Naive thymus-derived CD8-positive, alpha-beta T cell (primary cell): ENCODE measurements at places on chromosomes 1 and 21.

- H3K27me3 ChIP-seq = peaks cover 27% of the 10 kb centered on the region
- H3K36me3 ChIP-seq = no peaks in the 10 kb centered on the region
- no peak for DNase-seq
Measured at GRCh38 chr1:4395676-4396075, 258.7 kb upstream of the AJAP1 start.

DNA sequence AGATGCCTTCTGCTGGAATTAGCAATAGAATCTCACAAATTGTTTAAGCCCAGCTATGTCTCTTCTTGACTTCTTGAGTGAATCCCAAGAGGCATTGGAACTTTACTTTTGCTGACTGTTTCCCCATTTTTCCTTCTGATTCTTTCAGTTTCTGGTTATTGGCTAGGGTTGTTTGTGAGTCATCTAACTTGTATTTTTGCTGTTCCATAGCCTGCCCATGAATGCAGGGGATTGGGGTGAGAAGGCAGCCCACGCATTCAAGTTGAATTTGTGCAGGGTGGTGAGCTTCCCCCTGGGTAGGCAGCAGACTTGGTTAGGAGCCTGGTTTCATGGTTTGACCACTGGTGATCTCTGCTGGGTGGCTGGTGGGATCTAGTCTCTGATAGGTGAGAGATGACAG lies 10.4 kb upstream of the KLF17 start:
- DNase-seq = no peak
- H3K36me3 ChIP-seq = no peaks in the 10 kb centered on the region
- H3K4me1 ChIP-seq = no peaks in the 10 kb centered on the region
- no peak overlapping the region for H3K4me3 ChIP-seq
- peaks cover 13% of the 10 kb centered on the region for H3K27me3 ChIP-seq

- DNase-seq = no peak
- no peak overlapping the region for H3K4me3 ChIP-seq
- H3K27ac ChIP-seq = no peak overlapping the region
- H3K4me1 ChIP-seq = no peaks in the 10 kb centered on the region
- H3K36me3 ChIP-seq = no peaks in the 10 kb centered on the region
Measured at GRCh38 chr1:42368096-42368795, 12.3 kb upstream of the RIMKLA start.

DNA sequence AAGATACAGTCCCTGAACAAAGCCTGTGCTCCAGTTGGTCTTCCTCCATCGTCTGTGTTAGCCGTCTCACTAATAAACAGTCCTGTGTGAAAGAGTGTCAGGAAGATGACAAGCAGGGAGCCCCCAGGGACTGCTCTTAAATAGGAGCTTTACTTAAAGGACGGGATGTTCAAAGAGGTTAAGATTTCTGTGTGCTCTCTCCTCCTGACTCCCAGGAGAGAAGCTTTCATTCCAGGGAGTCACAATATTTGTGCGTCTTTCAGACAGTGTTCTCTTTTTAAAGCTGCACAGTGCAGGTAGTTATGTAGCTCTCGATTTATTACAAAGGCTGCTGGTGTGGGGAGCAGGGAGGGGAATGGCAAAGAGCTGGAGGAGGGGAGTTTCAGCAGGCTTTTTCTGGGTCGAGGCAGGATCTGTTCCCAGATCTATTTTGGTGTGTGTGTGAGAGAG lies 43.5 kb downstream of the STYXL2 start:
- H3K36me3 ChIP-seq = no peaks in the 10 kb centered on the region
- H3K27me3 ChIP-seq = peaks cover 5% of the 10 kb centered on the region
- H3K27ac ChIP-seq = no peak overlapping the region
- no peaks in the 10 kb centered on the region for H3K4me1 ChIP-seq
- DNase-seq = no peak
- no peak overlapping the region for H3K4me3 ChIP-seq

DNA sequence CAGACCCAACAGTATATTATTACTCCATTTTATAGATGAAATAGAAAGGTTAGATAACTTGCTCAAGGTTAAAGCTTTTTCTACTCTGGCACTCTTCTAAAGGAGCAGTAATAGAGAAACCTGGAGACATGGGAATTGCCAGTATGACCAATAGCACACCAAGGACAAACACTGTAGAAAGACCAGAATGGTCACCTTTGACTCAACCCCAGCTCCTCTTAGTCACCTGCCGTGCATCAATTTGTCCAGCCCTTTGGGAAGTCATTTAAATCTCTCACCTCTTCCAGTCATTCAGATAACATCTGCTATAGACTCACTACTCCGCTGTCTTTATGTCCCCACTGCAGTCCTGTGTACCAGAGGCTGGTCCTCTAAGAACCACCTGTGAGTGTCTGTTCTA lies 23.9 kb upstream of the SLC44A3 start:
- H3K27ac ChIP-seq = no peak overlapping the region
- no peak overlapping the region for H3K4me3 ChIP-seq
- H3K36me3 ChIP-seq = no peaks in the 10 kb centered on the region
- H3K27me3 ChIP-seq = no peaks in the 10 kb centered on the region
- H3K4me1 ChIP-seq = no peaks in the 10 kb centered on the region

GRCh38 chr1:109969146-109969829 lies 15.3 kb upstream of the AHCYL1 start:
- DNase-seq = no peak
- H3K4me3 ChIP-seq = no peak overlapping the region
- no peaks in the 10 kb centered on the region for H3K36me3 ChIP-seq
- H3K27ac ChIP-seq = no peak overlapping the region
- H3K27me3 ChIP-seq = no peaks in the 10 kb centered on the region

GRCh38 chr1:221283532-221283931 lies 404.3 kb downstream of the HLX start:
- no peaks in the 10 kb centered on the region for H3K36me3 ChIP-seq
- no peak for DNase-seq

DNA sequence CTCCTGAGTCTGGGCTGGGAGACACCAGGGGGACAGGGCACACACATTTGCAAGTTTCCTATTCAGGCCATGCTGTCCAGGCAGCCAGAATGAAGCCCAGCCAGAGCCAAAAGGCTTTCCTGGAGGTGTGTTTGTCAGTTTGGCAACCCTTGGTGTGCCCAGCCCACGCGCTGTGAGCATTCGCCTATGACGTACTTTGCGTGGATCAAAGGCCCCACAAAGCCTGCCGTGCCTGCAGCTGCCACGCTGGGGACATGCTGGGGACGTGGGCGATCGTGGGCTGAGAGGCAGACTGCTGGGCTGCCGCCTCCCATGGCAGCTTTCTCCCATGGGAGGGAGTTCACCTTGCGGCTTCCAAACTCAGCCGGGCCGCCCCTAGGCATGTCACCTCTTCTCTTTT lies 57.5 kb downstream of the CD247 start:
- peak overlapping the region; percentile 50 for H3K4me3 ChIP-seq
- peak overlapping the region; percentile 91 for H3K27ac ChIP-seq
- H3K27me3 ChIP-seq = no peaks in the 10 kb centered on the region
- peak; percentile 78 for DNase-seq
- H3K36me3 ChIP-seq = no peaks in the 10 kb centered on the region

- H3K36me3 ChIP-seq = no peaks in the 10 kb centered on the region
- H3K4me3 ChIP-seq = peak overlapping the region; percentile 66
- peaks cover 18% of the 10 kb centered on the region for H3K4me1 ChIP-seq
- peak; percentile 16 for DNase-seq
Measured at GRCh38 chr1:20248971-20249612, 41.6 kb upstream of the VWA5B1 start.

- H3K4me3 ChIP-seq = no peak overlapping the region
- peak; percentile 12 for DNase-seq
- peaks cover 6% of the 10 kb centered on the region for H3K4me1 ChIP-seq
- peaks cover 21% of the 10 kb centered on the region for H3K27me3 ChIP-seq
- H3K27ac ChIP-seq = no peak overlapping the region
- no peaks in the 10 kb centered on the region for H3K36me3 ChIP-seq
Measured at GRCh38 chr1:100543640-100544039, 5.7 kb downstream of the GPR88 start.

GRCh38 chr1:155650231-155650757 lies 38.3 kb downstream of the YY1AP1 start:
- no peak overlapping the region for H3K27ac ChIP-seq
- peaks cover 3% of the 10 kb centered on the region for H3K27me3 ChIP-seq
- H3K4me1 ChIP-seq = no peaks in the 10 kb centered on the region
- no peak for DNase-seq
- H3K4me3 ChIP-seq = no peak overlapping the region

- no peak overlapping the region for H3K4me3 ChIP-seq
- peaks cover 26% of the 10 kb centered on the region for H3K27me3 ChIP-seq
- no peak for DNase-seq
- no peaks in the 10 kb centered on the region for H3K36me3 ChIP-seq
Measured at GRCh38 chr1:43536196-43536863, 5.6 kb downstream of the PTPRF start.

GRCh38 chr1:14598007-14598497 lies 433 bp upstream of the KAZN start:
- no peak overlapping the region for H3K4me3 ChIP-seq
- DNase-seq = no peak
- H3K27ac ChIP-seq = no peak overlapping the region
- H3K36me3 ChIP-seq = no peaks in the 10 kb centered on the region

DNA sequence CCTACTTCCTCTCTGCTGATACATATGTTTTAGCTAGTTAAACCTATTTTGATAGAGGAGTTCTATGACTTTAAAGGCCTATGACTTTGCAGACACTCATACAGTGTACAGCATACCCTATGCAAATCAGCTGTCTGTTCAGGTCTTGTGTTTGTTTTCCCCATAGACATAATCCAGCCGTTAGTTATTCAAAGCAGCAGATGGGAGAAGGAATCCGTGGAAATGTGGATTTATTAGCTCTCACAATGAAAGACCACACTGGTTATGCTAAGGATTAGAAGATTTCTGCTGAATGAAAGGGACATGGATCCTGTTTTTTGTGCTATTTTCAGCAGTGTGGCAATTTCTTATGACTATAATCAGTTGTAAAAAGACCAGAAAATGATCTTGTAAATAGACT lies 59.8 kb downstream of the MAST2 start:
- H3K36me3 ChIP-seq = no peaks in the 10 kb centered on the region
- no peak overlapping the region for H3K4me3 ChIP-seq
- DNase-seq = no peak
- H3K27ac ChIP-seq = no peak overlapping the region

DNA sequence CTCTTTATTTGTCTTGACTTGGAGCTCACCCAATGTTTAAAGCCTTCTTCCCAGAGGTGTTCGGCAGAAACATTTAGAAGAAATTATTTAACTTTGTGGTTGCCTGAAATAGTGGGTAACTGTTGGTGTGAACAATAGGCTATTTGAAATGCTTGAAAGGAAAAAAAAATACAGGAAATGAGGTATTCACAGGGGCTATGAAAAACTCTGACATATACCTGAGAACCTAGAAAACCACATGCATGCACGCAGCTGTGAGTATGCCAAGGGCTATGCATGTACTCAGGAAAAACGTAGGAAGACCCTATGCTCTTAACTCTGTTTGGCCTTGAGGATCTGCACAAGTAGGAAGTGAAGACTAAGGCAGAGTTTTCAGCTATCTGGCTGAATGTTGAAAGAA lies 16.4 kb upstream of the RNF186 start:
- no peak for DNase-seq
- no peaks in the 10 kb centered on the region for H3K4me1 ChIP-seq
- H3K27ac ChIP-seq = no peak overlapping the region
- peaks cover 5% of the 10 kb centered on the region for H3K36me3 ChIP-seq
- no peak overlapping the region for H3K4me3 ChIP-seq

DNA sequence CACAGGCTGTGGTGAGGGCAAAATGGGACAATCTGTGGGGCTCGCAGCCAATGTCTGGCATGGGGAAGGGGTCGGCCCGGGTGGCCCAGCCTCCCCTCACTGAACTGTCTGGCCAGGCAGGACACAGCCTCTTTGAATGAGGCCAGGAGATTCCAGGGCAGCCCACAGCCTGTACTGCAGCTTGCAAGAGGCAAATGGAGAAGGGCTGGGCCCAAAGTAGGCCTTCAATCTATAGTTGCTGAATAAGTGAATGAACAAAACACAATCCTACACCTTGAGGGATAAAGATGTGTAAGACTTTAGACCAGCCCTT lies 23.2 kb downstream of the SLC27A3 start:
- H3K4me1 ChIP-seq = peaks cover 36% of the 10 kb centered on the region
- H3K27ac ChIP-seq = no peak overlapping the region
- DNase-seq = no peak
- H3K4me3 ChIP-seq = no peak overlapping the region

DNA sequence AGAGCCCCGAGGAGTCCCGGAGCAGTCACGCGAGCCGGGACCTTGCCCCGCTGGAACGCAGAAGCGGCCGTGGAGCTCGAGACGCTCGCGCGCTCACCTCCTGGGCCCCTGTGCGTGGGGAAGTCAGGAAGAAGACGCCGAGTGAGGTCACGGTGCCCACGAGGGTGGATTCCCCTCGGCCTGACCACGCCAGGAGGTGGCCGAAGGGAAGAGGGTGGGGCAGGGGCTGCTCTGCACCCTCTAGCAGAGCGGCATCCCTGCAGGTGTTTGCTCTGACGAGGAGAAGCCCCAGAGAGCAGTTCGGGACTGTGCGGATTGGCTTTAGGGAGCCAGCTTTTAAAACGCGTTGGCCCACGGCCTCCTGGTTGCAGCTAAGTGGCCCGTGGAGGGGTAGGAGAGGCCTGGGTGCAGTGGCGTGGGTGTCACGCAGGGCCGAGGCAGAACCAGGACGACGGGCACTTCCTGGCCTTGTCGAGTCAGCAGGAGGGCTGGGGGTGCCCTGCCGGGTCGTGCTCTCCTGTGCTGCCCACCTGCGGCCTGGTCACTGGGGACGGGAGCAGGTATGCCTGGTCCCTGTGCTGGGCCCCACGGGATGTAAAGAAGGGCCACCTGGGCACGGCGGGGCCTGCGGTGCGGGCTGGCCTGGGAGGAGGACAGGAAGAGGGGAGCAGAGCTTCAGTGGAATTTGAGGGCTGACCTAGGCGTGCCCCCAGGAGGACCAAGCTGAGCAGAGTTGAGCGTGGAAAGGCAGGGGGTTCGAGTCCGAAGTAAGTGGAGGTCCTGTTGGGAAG lies 1.0 kb downstream of the PDXK start:
- peak overlapping the region; percentile 84 for H3K4me3 ChIP-seq
- H3K4me1 ChIP-seq = peaks cover 16% of the 10 kb centered on the region
- H3K27ac ChIP-seq = peak overlapping the region; percentile 88
- H3K36me3 ChIP-seq = no peaks in the 10 kb centered on the region
- no peaks in the 10 kb centered on the region for H3K27me3 ChIP-seq
- DNase-seq = no peak

DNA sequence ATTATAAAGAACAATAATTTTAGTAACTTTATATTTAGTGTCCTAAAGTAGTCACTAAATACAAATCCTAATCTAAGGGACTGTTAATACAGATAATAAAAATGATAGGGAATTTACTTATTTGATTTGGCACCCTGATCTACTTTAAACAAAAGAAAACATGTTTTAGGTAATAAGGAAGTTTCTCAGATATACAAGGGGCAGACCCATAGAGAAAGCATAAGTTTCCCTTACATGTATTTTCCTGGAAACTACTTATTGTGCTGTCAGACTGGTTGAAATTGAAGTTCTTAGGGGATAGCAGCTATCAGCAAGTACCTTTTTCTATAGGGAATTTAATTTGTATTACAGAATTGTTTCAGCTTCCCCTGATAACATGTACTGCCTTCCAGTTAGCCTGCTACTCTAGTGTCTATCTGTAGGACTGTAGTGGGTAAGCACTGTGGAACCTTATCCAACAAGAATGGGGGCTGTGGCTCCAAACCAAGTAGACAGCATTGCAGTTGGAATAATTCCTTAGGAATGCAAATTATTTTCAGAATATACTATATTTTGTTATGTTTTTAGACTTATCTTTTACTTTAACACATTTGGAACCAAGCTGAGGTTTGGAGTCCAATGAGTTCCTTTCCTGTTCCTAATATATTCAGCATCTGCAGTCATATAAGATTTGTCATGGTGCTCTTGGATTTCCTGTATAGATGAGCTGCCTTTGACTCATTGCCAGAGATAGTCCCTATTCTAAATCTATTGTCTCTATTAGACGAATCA lies 14.7 kb downstream of the MSH4 start:
- no peak overlapping the region for H3K4me3 ChIP-seq
- no peaks in the 10 kb centered on the region for H3K27me3 ChIP-seq
- no peaks in the 10 kb centered on the region for H3K4me1 ChIP-seq
